Activated T-helper 1 cell treated with anti-CD3 and anti-CD28 coated beads, Interleukin-12 subunit alpha, Interleukin-12 subunit beta, Interleukin-2, Interleukin-4 antibody, amounts not matched to agents 30 ng/mL and 10 ng/mL and 1 ng/mL, durations not matched to agents 14 hours and 24 hours and 36 hours (primary cell): ENCODE measurements at places on chromosomes 6 and 20.

DNA sequence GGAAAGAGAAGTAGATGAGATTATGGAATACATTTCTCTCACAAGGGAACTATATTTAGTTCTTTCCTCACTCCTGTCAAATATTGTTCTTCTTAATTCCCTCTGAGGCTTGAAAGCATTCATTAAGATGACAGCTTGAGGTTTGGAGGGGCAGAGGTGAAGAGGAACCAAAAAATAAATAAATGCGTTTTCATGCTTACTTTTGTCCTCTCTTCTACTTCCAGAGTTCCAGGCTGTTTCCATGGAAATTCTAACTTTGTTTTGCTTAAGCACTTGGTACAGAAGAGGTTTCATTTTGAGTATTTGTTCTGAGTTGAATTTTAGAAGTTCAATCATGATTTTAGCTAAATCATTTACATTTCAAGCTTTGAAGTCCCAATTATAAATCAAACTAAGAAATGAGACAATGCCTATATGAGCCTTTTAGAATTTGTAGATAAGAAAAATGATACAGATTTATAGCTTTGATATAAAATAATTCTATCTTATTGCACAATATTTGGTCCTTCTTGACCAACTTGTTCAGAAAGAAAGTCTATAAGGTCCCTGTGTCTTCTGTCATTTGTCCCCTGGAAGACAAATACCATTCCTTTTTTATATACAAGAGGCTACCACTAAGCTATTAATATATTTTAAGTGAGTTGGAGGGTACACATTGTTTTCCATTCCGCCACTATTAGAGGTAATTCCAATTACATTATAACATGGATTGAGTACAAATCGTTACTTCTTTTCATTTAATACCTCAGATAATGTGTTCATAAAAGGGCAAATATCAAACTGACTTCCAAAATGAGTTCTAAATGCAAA lies 16.3 kb downstream of the RBM24 start:
- no peak for DNase-seq

GRCh38 chr6:11833626-11834592 lies 55.3 kb upstream of the ADTRP start:
- DNase-seq = no peak

- no peak for DNase-seq
Observed at GRCh38 chr6:15496345-15497131, 166.3 kb downstream of the DTNBP1 start.

GRCh38 chr6:44742828-44743372 lies 355.4 kb downstream of the CDC5L start:
- DNase-seq = no peak

- DNase-seq = no peak
Observed at GRCh38 chr6:169921217-169921616, 169.8 kb downstream of the ERMARD start.

- DNase-seq = no peak
Observed at GRCh38 chr20:57695012-57695411, 14.8 kb downstream of the PMEPA1 start.

DNA sequence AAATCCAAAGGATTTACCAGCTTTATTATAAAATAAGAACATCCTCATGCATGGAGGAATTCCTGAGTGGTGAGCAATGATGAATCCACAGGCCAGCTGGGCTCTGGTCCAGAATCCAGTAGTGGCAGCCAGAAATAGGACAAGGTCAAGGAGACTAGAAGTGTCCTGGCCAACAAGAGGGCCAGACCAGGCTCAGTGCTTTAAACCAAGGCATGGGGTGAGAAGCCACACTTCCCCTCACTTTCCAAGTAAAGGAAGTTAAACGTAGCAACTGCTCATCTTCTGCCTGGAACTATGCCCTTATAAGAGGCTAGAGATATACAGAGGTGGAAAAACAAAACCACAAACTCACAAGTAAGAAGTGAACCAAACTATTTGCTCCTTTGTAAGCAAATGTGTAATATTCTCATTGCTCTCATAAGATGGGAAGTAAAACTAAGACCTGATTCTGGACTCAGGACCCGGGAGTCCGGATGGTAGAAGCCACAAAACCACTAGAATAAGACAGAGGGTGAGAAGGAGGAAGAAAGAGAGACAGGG lies 253.2 kb downstream of the UST start:
- no peak for DNase-seq

DNA sequence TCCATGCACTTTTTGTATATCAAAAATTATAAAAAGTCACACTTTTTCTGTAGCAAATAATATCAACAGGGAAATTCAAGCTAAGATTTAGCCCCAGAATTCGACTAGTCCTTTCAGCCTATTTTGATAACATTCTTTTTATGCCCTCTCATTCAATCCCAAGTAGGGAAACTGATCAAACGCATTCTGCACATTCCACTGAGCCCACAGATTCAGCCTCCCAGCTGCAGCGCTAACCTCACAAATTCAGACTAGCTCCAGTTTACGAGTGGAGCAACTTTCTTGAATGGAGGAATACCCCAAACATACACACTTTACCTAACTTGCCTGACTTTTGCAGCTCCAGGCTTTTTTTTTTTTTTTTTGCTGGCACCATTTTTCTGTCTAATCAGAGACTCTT lies 70.3 kb upstream of the HEY2 start:
- no peak for DNase-seq
